ENCODE measurements at places on chromosomes 2 and 18.

DNA sequence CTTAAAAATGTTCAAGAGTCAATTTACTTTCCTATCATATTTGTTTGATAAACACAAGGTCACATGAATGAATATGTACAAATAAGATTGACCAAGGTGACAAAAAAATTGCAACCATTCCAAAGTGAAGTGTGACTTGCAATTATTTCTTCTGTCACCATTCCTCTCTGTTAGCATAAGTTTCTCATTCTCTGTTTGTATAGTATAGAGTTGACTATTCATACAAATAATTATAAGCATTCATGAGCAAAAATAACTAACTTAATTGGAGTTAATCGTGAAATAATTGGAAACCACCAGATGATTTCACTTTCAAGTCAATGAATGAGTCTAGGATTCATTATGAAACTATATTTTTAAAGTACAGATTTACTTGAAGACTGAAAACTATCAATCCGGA lies 42.1 kb downstream of the PGAP1 start:
- DNase-seq = no peak

DNA sequence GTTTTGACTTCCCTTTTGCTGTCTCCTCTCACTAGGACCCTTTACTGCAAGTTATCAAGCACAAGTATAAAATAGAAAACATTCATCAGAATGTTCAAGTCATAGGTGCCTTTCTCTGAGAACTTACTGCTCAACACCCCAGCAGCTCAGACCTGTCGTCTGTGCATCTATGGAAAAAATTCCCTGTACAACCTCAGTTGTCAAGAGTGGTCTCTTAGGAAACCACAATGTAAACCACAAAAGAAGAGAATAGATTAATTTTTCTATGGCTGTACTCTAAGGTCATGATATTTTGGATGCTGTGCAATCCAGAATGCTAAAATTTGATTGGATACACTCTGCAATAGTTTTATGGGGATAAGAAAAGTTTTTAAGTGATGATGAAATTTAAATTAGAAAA lies 84.1 kb downstream of the RBMS1 start:
- no peak for DNase-seq

- no peak for DNase-seq
Observed at GRCh38 chr2:190545093-190545492, 10.6 kb upstream of the NEMP2 start.

- DNase-seq = no peak
Observed at GRCh38 chr2:213490087-213490486, 205.8 kb downstream of the SPAG16 start.

DNA sequence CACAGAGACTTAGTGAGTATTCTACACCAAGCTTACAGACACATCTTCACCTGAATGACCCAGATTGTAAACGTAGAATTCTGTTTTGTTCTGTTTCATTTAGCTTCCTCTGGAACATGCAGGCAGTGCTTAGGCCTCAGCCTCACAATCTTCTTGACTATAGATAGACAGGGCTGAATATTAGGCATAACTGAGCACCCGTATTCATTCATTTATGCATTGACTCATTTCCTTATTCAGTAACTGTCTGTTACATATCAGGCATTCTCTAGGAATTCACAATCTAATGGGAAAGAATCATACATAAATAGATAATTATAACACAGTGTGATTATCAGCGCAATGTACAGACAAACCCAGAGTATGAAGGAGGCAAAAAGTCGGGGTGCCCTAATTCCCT lies 124.9 kb upstream of the ETAA1 start:
- DNase-seq = peak; percentile 29

- DNase-seq = peak; percentile 33
Observed at GRCh38 chr2:121999264-121999663, 243.8 kb downstream of the TSN start.

DNA sequence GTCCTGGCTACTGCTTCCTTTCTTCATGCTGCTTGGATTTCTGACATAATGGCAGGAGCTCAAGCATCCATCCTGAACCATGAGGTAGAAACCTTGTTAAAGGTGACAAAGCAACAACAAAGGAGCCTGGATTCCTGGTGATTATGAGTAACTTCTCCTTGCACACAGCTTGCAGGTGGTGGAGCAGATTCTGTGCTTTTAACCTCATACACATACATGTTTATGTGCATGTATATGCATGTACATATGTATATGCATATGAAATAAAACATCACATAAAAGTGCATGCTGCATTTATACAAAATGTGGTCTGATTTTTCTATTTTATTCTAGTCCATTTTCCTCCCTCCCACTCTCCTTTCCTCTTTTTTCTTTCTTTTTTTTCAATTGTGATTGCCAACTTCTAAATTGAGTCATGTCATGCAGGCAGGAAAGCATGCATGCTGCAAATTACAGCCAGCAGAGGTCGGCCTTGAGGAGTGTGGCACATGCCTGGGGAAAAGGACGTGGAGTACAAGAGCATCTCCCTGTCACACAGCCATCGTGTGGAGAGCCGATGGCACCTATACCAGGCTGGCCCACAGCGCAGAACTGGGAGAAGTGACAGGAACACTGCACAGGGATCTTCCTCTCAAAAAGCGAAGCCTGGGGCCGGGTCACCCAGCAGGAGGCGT lies 17.9 kb downstream of the LCT start:
- peak; percentile 35 for DNase-seq

All from fibroblast of pulmonary artery (primary cell).